ENCODE measurements at places on chromosomes 12 and 14.

DNA sequence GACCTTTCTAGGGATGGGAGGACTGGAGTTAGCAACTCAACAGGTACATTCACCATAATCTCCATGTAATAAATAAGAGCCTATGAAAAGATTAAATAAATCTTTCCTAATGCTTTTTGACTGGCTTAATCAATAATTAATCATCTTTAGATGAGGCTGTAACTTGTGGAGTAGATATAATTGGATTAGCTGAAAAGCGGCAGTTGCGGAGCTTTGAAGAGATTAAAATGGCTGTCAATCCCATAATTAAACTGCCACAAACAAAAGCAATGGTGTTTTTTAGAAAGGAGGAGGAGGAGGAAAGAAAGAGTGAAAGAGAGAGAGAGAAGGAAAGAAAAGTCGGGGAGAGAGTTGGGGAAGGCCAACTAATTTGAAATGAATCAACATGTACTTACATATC is 70.7 kb upstream of the TMEM263 start:
- DNase-seq = no peak

- DNase-seq = no peak
Measured at GRCh38 chr12:11734580-11735180, 85.2 kb downstream of the ETV6 start.

DNA sequence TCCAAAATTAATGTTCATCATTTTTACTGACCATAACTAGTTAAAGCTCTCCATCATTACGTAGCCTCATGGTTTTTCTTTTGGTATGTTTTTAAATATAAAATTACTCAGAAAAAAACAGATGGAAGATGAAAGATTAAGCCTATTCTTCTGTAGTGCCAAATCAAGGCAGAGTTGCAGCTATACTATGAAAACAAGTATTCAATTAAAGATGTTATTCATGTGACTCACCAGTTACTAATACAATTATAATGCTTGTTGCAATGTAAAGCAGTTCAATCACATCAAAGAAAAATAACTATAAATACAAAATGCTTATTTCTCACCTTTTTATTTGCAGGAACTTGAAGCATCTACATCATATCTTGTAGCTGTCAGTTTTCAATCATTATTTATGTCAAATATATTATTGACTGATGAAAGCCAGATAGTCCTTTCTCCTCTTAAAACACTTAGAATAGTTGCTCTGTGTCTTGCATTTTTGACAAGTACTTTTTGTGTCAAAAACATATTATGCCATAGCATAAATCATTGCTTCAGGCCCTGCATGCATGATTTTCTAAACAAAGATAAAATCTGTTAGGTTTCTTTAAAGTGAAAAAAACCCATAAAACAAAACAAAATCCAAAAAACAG is 36.0 kb upstream of the TRHDE start:
- no peak for DNase-seq

GRCh38 chr12:115273456-115273855 is 589.5 kb upstream of the TBX3 start:
- no peak for DNase-seq

DNA sequence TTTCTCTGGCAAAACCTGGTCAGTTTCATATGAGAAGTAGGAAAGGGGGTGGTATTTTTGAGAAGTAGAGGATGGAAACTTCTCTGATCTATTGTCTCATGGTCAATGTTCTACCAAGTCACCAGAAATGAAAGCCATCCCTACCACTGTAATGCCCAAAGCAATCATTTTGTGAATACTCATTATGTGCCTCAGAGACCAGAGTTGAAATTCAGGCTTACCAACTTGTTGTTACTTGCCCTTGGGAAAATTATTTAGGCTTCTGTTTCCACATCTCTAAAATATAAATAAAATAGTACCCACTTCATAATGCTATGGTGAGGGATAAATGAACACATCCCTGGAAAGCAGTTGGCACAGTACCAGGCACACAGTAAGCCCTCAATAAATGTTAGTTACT is 723.7 kb upstream of the TBX3 start:
- no peak for DNase-seq

- DNase-seq = no peak
Measured at GRCh38 chr14:78135450-78135891, 34.7 kb upstream of the NRXN3 start.

DNA sequence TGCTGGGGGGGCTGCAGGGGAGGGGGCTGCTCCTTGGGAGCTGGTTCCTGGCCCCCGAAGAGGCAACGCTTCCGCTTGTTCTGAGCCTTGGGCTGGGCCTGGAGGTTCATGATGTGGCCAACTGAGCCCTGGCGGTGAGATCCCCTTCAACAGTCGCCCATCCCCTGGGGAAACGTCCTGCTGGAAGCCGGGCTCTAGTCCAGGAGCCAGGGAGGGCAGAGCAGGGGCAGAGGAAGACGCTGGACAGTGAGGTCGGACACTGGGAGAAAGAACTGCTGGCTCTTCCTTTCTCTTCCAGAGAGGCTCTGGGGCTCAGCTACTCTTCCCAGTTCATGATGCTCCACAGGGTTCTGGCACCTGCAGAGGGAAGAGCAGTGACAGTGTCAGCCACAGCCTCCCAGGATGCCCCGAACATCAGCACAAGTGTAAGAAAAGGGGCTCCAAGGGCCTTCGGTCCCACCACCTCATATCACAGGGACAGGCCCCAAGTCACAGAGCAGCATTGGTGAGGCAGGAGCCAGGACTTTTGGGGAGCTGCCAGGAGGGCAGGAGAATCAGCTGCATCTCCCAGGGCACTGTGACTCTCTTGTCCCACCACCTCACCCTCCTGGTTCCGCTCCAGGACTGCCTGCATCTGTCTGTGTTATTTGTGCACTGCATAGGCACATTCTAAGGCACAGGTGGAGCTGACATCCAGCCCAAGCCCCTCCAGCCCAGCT is 25.9 kb upstream of the PNMA1 start:
- no peak for DNase-seq

GRCh38 chr12:116273813-116274550 is 3.5 kb downstream of the MED13L start:
- no peak for DNase-seq

- DNase-seq = no peak
Measured at GRCh38 chr14:44775248-44775647, 186.5 kb downstream of the KLHL28 start.

DNA sequence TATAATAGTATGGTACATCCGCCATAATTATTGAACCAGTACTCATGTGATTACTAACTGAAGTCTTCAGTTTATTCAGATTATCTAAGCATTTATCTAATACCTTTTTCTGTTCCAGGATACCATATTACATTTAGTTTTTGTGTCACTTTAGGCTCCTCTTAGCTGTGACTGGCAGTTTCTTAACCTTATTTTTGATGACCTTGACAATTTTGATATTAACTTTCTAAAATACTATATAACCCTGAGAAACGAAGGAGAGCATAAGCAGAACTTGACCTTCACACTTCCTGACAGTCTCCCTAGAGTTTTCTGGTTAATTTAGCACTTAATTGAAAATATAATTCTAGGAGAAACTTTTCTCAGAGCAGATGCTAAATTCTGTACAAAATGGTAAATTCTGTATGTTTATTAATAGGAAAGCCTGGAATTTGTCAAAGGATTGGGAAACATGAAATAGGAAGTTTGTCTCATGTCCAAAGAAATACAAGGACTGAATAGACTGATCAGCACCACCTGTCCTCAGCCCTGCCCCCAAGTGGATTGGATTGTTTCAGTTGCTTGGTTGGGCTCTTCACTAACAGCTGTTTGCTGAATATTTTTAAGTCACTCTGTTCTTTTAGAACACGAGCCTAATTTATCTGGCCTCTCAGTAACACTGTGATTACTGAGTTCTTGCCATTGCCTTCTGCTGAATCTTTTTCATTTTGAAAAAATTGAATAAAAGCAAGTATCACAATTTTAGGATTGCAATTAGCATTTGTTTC is 6.0 kb downstream of the BICDL1 start:
- DNase-seq = no peak

GRCh38 chr12:130680451-130680990 is 35.6 kb downstream of the RIMBP2 start:
- no peak for DNase-seq

GRCh38 chr12:94046626-94047410 is 101.6 kb upstream of the PLXNC1 start:
- DNase-seq = no peak

GRCh38 chr14:85613496-85613895 is 83.6 kb downstream of the FLRT2 start:
- no peak for DNase-seq

DNA sequence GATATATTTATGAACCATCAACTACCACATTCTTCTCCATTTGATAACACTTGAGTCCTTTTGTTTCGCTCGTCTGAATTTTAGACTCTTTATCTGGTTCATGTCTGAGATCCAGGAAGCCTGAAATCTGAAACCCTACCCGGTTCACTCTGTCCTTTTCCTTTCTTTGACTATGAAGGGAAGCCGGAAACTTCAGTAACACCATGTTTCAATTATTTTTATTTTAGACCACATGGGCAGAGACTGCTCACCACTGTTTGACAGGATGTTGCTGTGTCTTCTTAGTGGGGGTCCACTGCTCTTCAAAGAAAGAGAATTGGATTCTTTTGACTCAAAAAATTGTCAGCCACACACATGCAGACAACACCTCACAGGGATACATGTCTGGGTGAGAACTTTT is 331.9 kb upstream of the FLRT2 start:
- no peak for DNase-seq

- DNase-seq = no peak
Measured at GRCh38 chr12:80100591-80100990, 1.3 kb downstream of the OTOGL start.

DNA sequence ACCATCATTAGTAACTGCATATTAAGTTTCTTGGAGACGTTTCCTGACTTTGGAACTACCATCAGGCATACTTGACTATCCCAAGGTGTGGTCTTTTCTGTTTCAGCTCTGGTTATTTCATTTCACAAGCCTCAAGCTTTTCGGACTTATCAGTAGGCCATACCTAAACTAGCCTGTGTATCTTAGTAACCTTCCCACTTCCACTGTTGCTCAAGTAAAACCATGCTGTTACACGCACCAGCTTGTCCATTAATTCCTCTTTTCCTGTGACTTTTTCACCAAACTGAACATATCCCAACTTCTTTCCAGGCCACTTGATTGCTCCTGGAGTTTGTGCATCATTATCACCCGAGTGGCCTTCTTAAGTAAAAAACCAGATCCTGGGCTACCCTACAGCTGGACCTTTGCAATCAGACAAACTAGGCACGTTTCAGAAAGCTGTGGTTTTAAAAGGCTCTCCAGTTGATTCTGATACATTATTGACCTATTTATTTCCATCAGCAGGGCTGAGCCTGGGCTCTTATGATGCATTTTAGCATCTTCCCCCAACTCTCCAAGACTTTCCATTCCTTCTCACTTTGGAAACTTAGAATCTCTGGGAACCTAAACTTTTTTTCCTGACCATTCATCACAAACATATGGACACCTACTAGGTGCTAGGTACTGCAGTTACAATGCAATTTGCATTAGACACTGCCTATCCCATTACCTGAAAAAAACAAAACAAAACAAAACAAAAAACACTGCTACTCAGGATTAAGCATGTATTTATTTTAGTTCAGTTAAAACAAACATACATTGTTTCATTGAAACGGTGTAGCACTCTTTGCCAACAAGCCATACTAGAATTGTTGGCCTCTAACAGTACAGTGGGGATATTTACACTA is 14.9 kb downstream of the SLC38A2 start:
- no peak for DNase-seq

DNA sequence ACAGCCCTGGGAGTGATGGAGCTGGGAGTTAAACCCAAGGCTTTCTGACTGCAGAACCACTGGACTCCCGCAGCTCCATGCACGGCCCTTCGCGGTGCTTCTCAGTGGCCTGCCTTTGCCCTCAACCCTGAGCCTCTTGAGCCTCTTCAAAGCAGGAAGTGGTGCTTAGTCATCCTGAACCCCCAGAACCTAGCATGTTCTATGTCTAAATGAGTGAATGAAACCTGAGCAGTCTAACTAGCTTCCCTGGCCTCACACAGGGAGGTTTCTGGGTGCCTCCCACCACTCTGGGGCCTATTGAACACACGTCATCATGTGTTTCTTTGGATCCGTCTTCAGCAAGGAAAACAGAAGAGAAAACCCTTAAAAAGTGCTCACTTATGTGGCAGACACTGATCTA is 117.9 kb upstream of the SFSWAP start:
- no peak for DNase-seq

- DNase-seq = no peak
Measured at GRCh38 chr12:12864243-12864642, 27.1 kb upstream of the GPRC5A start.

- DNase-seq = no peak
Measured at GRCh38 chr12:52618216-52618615, at the start of gene KRT73. Gene KRT73, minus strand, starts transcription at chr12:52618559. Its CDS starts 35 bp downstream, at chr12:52618524.

GRCh38 chr12:80702889-80703805 is 4.3 kb upstream of the MYF6 start:
- no peak for DNase-seq

DNA sequence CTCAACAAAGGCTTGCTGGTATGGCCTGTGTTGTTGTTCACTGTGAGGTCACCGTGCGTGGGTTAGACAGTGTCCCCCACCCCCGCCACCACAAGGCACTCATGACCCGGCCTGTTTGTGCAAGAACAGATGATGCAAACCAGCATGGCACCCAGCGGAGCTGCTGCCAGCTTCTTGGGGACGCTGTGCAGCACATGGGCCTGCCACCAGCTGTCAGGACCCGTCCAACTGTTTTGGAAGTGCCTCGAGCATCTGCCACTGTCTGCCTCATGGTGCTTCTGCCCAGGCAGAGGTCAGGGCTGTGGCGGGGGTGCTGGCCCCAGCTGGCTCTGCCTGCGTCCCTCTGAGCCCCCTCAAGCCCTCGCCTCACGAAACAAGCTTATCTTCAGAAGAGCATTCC is 1.5 kb downstream of the ASB2 start:
- no peak for DNase-seq

DNA sequence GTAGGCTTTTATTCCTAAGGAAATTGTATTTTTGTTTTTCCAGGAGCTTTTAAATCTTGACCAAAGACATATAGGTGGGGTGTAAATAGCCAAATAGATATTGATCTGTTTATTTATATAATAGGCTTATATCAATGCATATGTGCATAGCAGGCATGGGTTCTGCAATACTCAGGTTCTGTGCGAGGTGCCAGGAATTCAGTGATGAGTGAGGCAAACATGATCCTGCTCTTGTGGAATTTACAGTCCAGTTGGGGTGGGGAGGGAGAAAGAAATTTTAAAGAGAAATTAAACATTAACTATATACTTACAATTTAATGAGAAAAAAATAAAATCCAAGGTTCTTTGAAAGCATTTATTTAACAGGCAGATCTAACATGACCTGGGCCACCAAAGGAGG is 160.3 kb upstream of the HIF1A start:
- no peak for DNase-seq
